Inflammatory macrophage (primary cell): ENCODE measurements at places on chromosomes 1 and 21.

DNA sequence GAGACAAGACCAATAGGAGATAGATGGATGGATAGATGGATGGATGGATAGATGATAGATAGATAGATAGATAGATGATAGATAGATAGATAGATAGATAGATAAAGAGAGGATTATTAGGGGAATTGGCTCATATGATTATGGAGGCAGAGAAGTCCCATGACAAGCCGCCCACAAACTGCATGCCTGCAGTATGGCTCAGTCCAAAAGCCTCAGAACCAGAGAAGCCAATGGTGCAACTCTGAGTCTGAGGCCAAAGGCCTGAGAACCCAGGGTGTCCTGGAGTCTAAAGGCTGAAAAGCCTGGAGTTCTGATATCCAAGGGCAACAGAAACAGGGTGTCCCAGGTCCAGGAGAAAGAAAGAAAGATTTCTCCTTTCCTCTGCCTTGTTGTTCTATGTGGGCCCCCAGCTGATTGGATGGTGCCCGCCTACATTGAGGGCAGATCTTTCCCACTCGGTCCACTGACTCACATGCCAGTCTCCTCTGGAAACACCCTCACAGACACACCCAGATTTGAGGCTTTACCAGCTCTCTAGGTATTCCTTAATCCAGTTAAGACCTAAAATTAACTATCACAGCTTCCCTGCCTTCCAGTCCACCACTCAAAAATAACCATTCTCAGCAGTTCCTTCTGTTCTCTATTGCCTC is 39.6 kb upstream of the IRF2BP2 start:
- DNase-seq, result peak; percentile 49

GRCh38 chr21:25396135-25396711 is 211.1 kb downstream of the MRPL39 start:
- no peak for DNase-seq

GRCh38 chr1:184291701-184292100 is 95.1 kb upstream of the C1orf21 start:
- no peak for DNase-seq

GRCh38 chr1:218852527-218852926 is 321.2 kb upstream of the LYPLAL1 start:
- no peak for DNase-seq

- peak; percentile 3 for DNase-seq
Measured at GRCh38 chr1:227788271-227789083, 27.0 kb upstream of the PRSS38 start.
